ENCODE measurements at places on chromosomes 5 and 9. TPM values are rescaled to one million over a fixed set of nuclear protein-coding genes. Genes with fewer than 3 reads are reported as not detected.

TRIM23 gene
- total RNA-seq, result 20.0 TPM

IFNK gene
- not detected for total RNA-seq

DNA sequence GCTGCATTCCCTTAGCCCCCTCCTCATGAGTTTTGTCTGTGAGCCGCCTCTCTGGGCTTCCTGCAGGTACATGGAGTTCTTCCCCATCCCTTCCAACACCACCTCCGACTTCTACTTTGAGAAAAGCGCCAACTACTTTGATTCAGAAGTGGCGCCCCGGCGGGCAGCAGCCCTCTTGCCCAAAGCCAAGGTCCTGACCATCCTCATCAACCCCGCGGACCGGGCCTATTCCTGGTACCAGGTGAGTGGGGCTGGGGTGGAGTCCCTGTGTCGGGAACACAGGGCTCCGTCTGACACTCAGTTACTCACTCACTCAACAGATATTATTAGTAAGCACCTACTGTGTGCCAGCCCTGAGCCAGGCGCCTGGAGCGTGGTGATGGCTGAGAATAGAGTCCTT, 37.3 kb downstream of the NDST1 start:
- H3K27ac ChIP-seq, result no peak overlapping the region
- H3K4me1 ChIP-seq, result peaks cover 10% of the 10 kb centered on the region
- peaks cover 100% of the 10 kb centered on the region for H3K36me3 ChIP-seq
- no peak overlapping the region for H3K4me3 ChIP-seq
- no peaks in the 10 kb centered on the region for H3K27me3 ChIP-seq

- H3K36me3 ChIP-seq, result no peaks in the 10 kb centered on the region
- H3K27me3 ChIP-seq, result no peaks in the 10 kb centered on the region
- no peak overlapping the region for H3K4me3 ChIP-seq
- no peak for DNase-seq
These were observed 361.3 kb downstream of the PTPRD start for GRCh38 chr9:10251490-10251889.
